IPS DF 6.9 (cell line): ENCODE measurements at places on chromosomes 2 and 18.

- DNase-seq = no peak
Measured at GRCh38 chr2:102367331-102367971, 11.9 kb downstream of the IL18R1 start.

GRCh38 chr18:11047817-11048216 lies 101.6 kb downstream of the PIEZO2 start:
- no peak for DNase-seq

DNA sequence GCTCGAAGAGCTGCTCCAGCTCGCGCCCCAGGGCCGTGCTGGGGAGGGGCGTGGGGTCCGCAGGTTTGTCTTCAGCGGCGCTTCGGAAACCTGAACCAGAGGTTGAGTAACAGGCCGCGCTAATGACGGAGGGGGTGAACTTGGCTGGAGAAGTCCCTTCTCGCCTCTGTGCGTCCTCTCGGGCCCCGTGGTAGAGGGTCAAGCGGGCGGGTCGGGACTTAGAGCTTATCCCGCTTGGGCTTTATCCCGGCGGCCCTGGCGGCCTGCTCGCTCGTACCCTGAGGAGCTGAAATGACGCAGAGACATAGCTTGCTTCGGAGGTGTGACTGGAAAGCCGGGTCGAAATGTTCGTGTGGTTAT lies 479 bp downstream of the RNMT start:
- DNase-seq = no peak

GRCh38 chr2:45714679-45715078 lies 63.2 kb downstream of the PRKCE start:
- no peak for DNase-seq

DNA sequence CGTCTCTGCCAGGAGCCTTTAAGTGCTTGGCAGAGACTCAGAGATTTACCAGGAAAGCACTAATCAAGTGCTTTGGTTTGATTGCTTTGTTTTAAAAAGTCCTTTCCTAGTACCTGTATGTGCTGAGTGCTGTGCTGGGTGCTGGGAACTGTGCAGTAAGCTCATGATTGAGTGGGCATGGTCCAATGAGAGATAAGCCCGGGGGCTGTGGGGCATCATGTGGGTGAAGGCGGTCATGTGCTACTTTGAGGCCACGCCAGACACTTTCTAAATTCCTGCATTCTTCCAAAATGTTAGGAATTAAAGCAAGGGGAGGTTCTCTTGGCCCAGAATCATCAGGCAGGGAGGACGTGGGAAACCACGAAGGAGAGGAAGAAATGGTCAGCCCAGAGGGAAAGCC lies 109.0 kb downstream of the ACAA2 start:
- no peak for DNase-seq
